ENCODE measurements at places on chromosomes 2 and 18.

DNA sequence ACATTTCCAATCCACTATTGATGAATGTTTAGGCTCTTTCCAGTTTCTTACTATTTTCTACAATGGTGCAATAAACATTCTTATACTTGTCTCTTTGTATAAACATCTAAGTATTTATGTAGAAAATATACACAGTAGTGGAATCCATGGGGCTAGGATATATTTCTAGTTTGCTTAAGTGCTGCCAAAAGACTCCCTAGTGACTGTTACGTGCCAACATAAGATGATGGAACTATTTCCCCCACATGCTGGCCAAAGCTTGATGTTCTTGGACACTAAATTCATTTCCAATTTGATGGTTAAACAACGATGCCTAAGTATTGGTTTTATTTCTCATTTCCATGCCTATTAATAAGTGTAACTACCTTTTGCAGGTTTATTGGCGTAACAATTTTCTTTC, 378.4 kb upstream of the HNRNPA3 start:
- no peak for DNase-seq

DNA sequence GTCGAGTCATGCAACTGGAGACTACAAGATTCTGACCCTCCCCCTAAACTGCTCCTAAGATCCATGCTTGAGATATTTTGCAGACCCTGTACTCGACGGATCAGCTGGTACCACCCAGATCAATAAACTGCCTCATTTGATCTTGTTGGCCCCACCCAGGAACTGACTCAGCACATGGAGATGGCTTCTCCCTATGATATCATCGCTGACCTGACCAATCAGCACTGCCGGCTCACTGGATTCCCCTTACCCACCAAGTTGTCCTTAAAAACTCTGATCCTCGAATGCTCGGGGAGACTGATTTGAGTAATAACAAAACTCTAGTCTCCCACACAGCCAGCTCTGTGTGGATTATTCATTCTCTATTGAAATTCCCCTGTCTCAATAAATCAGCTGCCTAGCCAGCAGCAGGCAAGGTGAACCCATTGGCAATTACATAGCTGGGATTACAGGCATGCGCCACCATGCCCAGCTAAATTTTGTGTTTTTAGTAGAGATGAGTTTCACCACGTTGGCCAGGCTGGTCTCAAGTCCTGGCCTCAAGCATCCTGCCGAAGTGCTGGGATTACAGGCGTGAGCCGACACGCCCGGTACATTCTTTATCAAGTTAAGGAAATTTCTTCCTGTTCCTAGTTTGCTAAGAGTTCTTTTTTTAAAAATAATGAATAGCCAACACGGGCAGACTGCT, 43.6 kb downstream of the VPS54 start:
- DNase-seq = no peak

DNA sequence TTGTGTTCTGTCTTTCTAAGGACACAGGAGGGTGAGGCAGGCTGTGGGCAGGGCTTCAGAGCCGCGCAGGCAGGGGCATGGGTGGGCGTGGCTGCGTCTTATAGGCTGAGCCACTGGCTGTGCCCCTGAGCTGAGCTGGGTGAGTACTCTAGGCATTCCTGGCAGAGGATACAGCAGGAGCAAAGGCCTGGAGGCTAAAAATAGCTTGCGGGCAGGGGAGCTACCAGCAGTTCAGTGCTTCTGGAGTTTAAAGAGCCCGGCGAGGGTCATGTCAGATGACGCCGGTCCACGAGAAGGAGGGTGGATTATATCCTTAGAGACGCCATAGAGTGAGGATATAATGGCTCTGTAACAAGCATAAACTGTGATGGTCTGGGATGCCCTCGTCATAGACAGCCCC, 31.5 kb upstream of the PDIA6 start:
- no peak for DNase-seq

DNA sequence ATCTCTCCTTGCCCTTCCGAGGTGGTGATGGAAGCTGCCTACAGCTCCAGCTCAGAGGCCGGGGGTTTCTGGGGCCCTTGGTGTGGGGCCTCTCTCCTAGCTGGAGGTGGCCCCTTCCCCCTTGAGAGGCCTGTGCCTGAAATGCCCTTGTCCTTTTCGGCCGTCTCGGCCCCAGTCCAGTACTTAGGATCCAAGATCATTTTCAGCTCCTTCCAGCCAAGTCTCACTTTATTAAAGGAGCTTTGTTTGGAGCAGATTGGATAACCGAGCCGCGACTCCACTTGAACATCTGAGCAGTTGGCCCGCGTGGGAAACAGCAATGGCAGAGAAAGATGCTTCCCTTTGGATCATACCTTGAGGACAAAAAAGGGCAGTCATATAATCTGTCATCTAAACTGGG, 125.0 kb downstream of the NEDD4L start:
- no peak for DNase-seq

- no peak for DNase-seq
These were observed 5.8 kb upstream of the RNU4ATAC start for GRCh38 chr2:121524685-121525425.

- DNase-seq = no peak
These were observed 50.1 kb upstream of the EFEMP1 start for GRCh38 chr2:55973673-55974072.

DNA sequence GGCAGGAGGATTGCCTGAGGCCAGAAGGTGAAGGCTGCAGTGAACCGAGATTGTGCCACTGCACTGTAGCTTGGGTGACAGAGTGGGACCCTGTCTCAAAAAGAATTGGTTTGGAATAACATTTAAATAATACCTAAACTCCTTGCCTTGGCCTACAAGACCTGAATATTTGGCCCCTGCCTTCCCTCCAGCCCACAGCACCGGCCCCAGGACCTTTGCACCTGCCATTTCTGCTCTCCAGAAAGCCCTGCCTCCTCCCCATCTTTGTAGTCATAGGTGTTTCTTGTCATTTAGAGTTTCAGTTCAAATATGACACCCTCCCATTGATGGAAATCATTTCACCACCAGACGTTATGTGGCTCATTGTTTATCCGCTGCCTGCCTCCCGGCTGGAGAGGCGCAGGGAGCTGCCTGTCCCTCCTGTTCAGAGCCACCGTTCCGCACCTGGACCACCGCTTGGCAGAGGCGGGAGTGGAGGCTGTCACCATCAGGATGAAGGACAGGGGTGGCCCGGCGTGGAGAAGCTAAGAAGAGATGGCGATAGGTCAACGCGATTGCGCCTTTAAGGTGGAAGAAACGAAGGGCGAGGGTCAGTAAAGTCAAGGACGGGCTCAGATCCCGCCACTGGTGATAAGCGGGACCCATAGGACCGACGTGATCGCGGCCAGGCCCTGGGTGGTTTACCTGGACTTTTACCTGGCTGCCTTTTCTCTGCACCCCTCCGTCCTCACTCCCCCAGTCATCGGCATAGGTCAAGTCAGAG, 638 bp upstream of the LPIN1 start:
- DNase-seq = no peak

GRCh38 chr2:222214885-222215284, 83.9 kb downstream of the PAX3 start:
- DNase-seq = no peak

GRCh38 chr2:121017396-121017795, 267.6 kb downstream of the TFCP2L1 start:
- no peak for DNase-seq

GRCh38 chr18:75227535-75228296, 17.1 kb downstream of the TSHZ1 start:
- no peak for DNase-seq

- no peak for DNase-seq
These were observed 374.0 kb downstream of the NCKAP5 start for GRCh38 chr2:133194362-133194655.

DNA sequence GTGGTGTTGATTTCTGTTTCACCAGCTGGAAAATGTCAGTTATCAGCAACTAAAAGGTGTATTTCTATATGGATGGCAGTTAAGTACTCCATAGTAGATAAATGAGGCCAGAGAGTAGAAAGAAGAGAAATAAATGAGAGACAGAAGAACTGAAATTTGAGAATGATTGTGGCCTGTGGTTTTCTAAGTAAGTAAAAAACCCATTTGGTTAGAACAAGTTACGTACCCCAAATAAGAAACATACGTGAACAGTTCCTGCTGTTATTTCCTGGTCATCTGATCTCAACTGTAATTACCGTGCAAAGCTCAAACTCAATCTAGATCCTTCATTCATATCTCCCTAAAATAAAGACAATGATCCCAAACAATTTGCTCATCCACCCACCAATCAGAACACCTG, 181.3 kb downstream of the PID1 start:
- no peak for DNase-seq

DNA sequence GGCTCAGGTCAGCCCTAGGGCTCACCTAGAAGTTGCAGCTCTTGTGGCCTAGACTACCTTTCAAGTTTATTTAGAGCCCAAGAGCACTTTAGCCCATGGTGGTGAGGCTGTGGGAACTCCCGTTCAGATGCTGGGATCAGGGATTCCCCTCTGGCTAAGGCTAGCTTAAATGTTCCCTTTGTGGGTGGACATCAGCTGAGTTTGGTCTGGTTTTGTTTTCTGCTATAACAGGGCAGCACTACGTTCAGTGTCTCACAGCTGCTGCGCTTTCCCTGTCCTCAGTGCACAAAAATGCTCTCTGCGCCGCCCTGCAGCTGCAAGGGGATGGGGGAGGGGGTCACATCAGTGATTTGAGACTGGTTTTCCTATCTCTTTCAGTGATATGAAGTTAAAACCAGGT, 170.5 kb upstream of the KCNJ3 start:
- no peak for DNase-seq

GRCh38 chr18:58213440-58213839, 169.4 kb downstream of the NEDD4L start:
- no peak for DNase-seq

GRCh38 chr2:158894078-158894477, 74.4 kb upstream of the TANC1 start:
- DNase-seq = no peak

Data from urinary bladder (tissue), 4 donors.